ENCODE measurements at places on chromosomes 4 and X.
A peak's percentile ranks its signal among the peaks of the same experiment; 100 is the strongest.

DNA sequence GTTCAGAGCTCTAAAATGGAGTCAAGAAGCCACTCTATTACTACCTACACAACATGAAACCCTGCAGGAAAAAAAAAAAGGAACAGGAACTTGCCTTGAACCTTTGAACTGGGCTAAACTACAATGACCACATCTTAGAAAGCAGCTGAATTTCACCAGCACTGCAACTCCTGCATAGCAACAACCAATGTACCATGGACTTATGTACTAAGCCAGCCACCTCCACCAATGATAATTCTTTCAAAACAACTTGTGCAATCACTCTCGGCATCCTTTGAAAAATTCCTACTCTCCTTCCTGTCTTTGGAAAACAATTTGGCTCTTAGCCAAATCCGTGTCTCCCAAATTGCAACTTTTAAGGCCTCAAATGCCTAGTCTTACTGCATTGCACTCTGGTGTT, 26.8 kb upstream of the FMR1 start:
- DNase-seq: no peak

DNA sequence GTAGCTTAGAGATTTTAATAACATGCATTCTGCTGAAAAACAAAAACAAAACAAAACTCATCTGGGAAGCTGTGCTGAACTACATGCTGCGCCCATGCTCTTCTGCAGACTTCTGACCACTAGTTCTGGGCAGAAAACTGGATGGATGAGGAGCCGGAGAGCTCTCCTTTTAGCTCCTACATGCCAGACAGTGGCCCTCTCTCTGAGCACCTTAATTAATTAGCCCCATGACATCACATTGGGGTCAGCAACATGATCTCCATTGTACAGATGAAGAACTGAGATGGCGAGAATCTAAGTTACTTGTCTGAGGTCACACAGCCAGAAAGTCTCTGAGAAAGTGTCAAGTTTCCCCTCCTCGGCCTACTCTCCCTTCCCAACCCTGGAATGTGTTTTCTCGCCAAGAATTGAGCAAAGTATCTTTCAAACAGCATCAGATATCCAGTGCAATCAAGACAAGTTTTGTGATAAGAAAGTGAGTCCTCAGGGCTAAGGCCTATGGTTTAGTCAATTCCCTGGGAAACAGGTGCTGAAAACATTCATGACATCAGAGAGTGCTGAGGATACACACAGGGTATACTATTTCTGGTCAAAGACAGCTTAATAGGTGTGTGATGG, 21.6 kb downstream of the SCD5 start:
- DNase-seq: no peak

- DNase-seq: no peak
Observed at GRCh38 chrX:41661366-41662095, 27.2 kb upstream of the GPR34 start.

DNA sequence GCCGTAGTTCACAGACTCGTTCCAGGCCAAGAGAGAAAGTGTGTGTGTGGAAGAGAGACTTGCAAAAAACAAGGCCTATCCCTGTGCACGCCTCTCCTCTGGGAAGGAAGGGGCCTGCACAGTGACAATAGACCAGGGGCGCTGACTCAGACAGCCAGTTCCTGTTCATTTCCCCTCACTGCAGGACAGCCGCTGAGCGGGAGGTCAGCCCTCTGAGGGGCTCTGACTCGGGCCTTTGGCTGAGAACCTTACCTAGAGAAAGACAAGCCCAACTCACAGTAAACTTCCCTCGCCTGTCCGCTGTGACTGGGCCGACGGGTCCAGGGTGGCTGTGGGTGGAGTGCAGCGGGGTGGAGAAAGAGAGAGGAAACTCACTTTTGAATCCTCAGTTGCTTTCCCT, 52.1 kb downstream of the RTL5 start:
- no peak for DNase-seq

- no peak for DNase-seq
Observed at GRCh38 chr4:6333301-6334202, 63.9 kb downstream of the WFS1 start.

- DNase-seq: no peak
Observed at GRCh38 chr4:176791591-176792325, 964 bp downstream of the VEGFC start.

DNA sequence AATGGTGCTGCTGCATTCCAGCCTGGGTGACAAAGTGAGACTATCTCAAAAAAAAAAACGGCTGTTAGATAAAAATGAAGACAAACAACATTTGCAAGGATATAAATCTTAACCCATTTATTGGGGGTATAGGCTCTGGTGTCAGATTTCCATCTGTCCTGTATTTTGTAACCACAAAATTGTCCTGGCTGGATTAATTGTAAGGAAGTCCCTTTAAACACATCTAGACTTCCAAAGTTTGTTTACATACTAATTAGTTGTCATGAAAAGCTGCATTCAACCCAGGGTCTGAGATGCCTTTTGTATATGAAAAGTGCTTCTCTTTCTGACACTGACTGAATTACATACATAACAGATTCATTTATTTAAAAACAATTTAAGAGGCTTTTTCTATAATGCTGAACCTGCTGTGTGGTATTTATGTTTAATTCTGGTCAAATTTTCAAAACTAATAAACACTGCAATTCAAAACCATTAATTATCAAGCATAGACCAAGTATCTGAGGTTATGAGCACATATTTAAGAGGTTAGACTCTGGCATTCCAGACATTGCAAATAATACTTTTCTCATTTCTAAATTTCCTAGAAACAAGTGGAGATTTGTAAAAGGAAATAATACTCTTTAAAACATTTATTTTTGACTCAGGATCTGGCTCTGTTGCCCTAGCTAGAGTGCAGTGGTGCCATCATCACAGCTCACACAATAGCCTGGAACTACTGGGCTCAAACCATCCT, 17.5 kb upstream of the UGDH start:
- no peak for DNase-seq

- DNase-seq: no peak
Observed at GRCh38 chr4:147285751-147286150, 195.1 kb upstream of the EDNRA start.

DNA sequence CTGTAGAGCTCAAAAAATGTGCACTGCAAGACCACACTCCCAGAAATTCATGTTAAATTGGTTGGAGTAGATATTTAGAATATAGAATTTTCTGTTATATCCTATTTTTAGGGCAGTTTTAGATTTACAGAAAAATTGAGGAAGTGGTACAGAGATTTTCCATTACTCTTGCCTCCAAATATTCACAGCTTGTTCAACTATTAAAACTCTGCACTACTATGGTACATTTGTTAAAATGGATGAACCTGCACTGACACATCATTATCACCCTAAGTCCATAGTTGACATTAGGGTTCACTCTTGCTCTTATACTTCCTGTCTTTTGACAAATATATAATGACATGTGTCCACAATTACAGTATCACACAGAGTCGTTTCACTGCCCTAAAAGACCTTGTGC, 1724.5 kb downstream of the C4orf33 start:
- no peak for DNase-seq

DNA sequence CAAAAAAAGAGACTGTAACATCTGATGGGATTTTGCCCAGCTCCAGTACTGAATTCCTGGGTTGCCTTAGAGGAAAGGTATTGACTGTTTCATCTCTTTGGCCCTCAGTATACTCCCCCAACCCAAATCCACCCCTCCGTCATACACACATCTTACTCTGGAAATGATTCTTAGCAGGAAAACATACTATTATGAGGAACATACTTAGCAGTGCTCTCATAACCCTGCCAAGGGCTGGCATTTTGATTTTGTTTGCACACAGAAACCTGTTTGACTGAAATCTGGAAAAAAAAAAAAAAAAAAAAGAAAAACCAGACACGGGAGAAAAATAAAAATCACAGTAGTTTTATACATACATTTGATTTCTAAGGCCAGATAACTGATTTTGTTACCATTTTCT, 19.4 kb upstream of the AR start:
- no peak for DNase-seq

GRCh38 chr4:89338206-89338605, 30.6 kb upstream of the GPRIN3 start:
- DNase-seq: no peak

GRCh38 chrX:85381602-85382001, 2.1 kb upstream of the POF1B start:
- no peak for DNase-seq

DNA sequence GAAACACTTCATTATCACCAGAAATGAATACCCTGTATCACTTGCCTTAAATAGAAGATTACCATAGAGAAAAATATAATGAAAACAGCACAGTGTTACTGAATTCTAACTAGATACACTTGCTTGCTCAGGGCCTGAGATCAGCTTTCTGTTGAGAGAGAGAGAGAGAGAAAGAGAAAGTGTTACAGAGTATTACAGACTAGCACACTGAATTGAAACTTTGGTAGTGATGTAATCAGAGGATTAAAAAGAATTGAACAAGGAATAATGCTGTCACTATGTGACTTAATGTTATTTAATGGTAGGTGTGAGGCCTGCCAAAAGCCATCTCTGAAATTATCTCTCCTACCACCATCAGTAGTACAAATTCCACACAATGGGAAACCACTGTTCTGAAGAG, 35.5 kb upstream of the CASK start:
- DNase-seq: no peak

DNA sequence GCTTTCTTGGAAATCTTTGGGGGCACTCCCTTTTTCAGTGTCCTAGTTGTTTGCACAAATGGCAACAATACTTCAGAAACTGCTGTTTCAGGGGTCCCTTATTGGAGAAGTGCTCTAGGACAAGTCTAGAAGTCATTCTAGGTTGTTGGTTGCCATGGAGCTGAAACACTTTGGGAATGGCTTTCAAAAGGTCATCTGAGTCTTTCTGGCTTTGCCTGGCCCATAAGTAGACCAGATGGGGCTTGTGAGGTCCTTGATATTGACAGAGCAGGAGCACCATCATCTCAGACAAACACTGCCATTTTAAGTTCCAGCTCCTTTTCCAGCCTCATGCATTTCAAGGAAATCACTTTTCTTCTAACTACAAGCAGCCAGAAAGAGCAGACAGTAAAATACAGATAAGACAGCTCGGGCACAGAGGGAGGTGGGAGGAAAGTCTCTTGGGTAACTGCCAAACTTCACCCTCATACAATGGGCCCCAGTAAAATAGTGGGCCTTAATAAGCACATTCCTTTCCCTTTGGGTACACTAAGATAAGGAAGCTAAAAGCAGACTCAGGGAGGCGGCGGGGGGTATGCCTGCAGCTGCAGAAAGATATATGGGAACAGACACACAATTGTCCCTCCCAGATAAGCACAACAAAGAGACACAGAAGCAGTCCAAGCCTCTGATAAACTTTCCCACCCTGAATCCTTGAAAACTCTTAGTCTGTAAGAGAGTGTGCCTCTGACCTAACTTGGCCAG, 8.5 kb upstream of the NXF3 start:
- no peak for DNase-seq

GRCh38 chrX:81414630-81415029, 212.7 kb downstream of the SH3BGRL start:
- DNase-seq: no peak

DNA sequence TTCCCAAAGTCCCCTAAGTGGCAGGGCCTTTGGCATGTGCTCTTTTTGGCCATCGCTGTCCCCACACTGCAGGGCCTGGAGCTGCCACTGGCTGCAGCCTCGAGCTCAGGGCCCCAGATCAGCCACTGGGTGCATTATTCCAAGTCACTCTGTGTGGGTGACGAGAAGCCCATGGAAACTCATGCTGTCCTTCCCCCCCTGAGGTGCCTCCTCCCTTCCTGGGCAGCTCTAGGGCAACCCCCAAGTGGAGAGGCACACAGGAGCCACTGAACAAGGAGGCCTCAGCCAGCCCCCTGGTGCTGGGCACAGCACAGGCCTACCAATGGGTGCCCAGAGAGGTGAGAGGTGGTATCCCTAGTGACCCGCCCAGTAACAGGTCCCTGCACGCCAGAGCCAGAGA, 84.5 kb downstream of the PPP2R2C start:
- no peak for DNase-seq

GRCh38 chr4:74206088-74206825, 48.3 kb downstream of the MTHFD2L start:
- DNase-seq: peak; percentile 67

- DNase-seq: no peak
Observed at GRCh38 chr4:174324725-174325124, 41.0 kb downstream of the CEP44 start.

DNA sequence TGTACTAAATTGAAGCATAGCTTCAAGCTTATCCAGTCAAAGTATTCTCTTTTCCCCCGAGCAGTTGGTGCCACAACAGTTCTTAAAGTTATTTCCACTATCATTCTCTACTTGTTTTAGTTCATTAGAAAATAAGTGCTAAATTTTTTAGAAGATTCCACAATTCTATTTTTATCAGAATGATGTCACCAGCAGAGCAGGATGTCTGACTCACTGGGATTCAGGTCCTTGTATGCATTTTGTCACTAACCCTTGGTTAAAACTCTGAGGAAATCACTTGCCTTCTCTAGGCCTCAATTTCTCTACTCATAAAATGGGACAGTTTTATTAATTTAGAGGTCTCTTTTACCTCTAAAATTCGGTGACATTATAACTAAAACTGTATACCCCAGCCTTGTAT, 3.4 kb downstream of the DDX53 start:
- no peak for DNase-seq

- DNase-seq: no peak
Observed at GRCh38 chrX:679291-679979, 48.8 kb downstream of the SHOX start.

DNA sequence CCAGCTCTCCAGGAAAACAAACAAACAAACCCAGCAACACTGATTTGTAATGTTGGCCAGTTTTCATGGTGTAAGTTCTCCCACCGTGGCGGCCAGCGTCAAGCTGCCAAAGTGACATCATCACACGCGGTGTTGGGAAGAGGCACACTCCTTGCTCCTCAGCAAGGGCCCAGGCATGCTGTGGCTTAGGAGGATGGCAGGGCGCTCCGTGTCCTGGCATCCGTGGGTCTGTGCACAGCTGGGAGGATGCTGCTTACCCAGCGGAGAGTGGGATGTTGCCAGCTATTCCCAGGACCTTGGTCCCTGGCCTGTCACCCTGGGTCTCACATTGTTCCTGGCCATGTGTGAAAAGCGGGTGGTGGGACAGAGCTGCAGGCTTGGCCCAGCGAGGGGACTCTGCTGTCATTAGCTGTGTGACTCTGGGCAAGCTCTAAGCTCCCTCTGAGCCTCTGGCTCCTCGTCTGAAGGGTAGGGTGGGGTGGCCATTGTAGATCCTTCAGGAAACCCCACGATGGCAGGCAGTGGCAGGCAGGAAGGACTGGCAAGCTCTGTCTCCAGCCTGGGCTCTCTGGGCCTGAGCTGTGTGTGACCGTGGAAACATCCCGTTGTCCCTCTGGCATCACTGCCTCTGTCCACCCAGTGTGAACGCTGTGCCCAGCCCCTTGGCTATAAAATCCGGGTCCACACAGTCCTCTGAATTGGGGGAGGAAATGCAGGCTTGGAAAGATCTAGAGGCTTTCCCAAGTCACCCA, 10.8 kb downstream of the PSAPL1 start:
- DNase-seq: no peak

GRCh38 chr4:153111426-153112040, 92.7 kb upstream of the TRIM2 start:
- no peak for DNase-seq
